H9 (cell line): ENCODE measurements at places on chromosomes 12 and 14. TPM values are rescaled to one million over a fixed set of nuclear protein-coding genes. Genes with fewer than 3 reads are reported as not detected.

Gene FGF23
- 0.13 and 0.24 TPM in 2 replicates for total RNA-seq

Gene PRR4
- 1.9 and 4.3 TPM in 2 replicates for total RNA-seq

Gene BMP4
- 12.2 and 13.6 TPM in 2 replicates for total RNA-seq

Gene EIF2S3B
- total RNA-seq, result 2.1 and 2.2 TPM in 2 replicates

DNA sequence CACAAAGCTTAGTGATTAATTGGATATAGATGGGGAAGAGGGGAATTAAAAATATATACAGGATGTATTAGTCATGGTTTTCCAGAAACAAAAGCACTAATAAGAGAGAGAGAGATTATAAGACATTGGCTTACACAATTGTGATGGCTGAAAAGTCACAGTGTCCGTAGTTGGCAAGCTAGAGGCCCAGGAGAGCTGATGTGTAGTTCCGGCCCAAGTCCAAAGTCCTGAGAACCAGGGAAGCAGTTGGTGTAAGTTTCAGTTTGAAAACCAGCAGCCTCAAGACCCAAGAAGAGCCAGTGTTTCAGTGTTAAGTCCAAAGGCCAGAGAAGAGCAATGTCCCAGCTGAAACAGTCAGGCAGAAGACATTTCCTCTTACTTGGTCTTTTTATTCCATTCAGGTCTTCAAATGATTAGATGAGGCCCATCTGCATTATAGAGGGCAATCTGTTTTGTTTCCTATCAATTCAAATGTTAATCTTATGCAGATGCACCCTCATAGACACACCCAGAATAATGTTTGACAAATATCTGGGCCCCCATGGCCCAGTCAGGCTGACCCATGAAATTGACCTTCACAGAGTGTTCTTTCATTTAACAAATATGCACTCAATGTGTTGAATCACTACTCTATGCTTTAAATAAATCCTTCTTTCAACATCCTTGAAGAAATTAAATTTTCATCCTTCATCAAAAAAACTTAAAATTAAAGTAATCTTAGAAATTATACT, 67.2 kb upstream of the DIO2 start:
- DNase-seq, result no peak

DNA sequence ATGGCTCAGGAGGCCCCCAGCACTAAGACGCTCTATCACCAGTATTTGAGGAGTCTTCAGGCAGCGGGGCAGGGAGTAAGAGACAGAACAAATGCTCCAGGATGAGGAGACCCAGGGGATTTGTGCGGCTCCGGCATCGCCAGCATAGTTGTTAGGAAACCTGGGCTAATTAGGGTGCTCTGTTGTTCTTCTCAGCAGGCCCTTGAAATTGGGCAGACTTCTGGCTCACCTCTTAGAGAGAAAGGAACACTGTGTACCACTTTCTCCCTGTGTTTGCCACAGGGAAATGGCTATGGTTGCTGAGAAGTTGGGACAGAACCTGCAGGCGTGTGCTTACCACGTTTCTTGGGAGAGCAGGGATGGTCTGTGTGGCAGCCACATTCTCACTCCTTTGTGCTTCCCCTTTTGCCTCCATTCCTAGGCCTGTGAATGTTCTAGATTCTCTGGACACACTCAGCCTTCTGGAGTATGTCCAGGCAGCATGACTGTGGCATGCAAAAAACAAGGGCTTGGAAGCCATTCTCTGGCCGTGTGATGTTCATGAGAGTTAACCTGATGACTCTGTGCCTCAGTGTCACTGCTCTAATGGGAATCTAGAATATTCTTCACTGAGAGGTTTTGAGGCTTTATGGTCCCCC, 109.0 kb downstream of the CHST11 start:
- DNase-seq, result no peak

DNA sequence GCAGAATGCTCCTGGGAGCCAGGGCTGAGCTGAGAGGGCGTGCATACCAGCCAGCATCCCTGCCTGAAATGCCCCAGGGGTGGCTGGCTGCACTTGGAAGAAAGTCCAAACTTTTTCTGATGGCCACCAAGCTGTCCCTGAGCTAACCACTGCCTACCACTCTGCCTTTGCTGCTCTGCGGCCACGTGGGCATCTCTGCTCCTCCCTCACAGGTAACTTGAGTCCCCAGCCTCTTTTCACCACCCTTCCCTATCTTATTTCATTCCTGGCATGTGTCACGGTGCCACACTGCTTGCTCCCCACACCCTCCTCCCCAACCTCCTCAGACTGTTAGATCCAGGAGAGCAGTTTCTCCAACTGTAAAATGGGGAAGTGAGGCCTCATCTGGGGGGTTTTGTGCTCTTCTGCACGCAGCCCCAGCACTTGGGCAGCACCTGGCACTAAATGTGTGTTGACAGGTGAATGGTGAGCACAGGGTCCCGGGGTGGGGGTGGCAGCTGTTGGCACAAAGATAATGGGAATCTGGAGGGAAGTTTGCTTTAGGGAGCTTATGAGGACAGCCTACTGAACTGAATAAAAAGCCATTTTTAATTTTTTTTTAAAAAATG, 113.0 kb downstream of the GLT1D1 start:
- no peak for DNase-seq

- DNase-seq, result no peak
These were observed 11.1 kb downstream of the VPS37B start for GRCh38 chr12:122884860-122885259.

DNA sequence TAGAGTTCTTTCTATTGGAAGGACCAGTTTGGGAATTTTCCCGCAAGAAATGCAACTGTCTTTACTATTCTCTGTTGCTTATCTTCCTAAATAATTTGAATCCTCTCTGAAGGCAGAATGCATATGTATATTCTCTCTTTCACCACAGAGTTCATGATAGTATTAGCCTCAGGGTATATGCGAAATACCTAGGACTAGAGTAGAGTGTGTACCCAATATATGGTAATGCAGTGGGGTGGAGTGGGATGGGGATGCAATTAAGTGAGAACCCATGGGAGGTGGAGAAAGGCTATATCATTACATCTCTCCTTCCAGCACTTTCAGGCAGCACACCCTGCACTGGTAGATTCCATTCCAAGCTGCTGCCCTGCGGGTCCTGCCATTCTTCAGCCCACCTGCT, 207.3 kb downstream of the ANO2 start:
- DNase-seq, result no peak

- no peak for DNase-seq
These were observed 21.8 kb upstream of the C14orf180 start for GRCh38 chr14:104557766-104558165.

DNA sequence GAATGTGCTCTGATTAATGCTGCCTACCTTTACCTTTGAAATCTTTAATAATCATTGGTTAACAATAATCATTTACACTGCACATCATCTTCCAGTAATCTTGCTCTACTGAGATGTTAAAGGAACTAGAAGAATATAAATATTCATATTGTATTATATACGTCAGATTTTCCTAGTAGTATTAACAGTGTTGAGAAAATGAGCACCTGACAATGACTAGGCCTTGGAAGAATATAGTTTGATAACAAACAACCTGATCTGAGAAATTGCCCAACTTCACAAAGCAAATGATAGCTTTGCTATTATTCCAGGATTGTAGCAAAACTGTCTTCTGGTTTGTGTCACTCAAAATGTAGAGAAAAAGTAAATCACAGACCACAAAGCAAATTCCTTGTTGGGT, 467.1 kb downstream of the NOVA1 start:
- DNase-seq, result no peak

DNA sequence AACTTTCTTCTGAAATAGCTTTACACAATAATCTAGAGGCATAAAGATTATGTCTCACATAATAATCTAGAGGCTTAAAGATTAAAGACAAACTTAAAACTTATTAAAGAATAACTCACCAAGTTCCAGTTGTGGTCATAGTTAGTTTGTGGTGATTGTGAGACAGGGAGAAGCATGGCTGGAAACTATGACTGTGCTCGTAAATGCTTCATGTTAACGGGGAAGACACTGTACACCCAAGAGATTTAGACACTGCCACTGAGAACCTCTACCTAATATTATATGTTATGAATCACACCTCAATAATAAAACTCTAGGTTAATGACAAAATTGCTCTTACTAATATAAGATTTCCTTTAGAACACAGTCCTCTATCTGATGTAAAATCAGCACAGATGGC, 541.6 kb downstream of the TMEM121 start:
- DNase-seq, result no peak

DNA sequence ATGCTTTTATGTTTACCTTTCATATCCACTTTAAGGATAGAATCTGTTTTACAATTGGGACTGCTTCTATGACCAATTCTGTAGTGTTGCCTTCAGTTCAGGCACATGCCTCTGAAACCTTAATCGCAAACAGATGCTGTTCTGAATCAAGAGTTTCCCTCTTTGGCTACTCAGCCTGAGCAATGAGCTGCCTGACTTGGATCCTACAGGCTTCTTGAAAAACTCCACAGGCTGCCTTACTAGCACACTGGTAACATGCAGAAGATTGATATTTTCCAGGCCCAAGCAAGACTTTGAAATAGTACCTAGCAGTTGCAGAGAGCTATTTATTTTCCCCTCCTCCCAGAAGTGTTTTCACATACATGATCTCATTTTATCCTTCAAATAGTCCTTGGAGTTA, 34.8 kb upstream of the PMCH start:
- no peak for DNase-seq

GRCh38 chr12:39327510-39327909, 115.4 kb downstream of the KIF21A start:
- no peak for DNase-seq

GRCh38 chr12:119249383-119250155, 70.8 kb downstream of the HSPB8 start:
- no peak for DNase-seq

GRCh38 chr12:28343713-28344112, 153.5 kb downstream of the CCDC91 start:
- DNase-seq, result no peak

DNA sequence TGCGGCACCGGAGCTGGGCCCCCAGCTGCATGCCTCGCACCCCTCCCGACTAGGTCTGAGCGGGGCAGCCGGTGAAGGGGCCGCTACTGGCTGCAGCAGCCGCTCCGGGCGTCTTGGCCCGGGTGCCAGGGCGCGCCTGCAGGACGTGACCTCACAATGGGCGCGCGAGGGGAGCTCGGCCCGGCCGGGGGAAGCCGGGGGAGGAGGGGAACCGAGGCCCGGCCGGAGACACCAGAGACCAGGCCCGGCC, 353 bp downstream of the BAG5 start:
- DNase-seq, result no peak

DNA sequence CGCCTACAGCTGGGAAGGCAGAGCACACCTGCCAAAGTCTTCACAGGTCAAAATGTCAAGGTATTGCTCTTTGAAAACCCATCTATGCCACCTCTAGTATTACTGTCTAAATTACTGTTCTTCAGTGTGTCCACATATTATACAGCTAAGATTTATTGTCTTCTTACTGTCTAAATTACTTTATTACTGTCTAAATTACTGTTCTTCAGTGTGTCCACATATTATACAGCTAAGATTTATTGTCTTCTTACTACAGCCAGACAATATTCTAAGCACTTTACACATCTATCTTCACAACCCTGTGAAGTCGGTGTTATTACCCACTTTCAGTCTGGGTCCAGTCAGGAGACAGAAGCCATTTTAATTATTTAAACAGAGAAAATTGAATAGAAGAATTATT, 173.9 kb downstream of the MYRFL start:
- DNase-seq, result no peak

DNA sequence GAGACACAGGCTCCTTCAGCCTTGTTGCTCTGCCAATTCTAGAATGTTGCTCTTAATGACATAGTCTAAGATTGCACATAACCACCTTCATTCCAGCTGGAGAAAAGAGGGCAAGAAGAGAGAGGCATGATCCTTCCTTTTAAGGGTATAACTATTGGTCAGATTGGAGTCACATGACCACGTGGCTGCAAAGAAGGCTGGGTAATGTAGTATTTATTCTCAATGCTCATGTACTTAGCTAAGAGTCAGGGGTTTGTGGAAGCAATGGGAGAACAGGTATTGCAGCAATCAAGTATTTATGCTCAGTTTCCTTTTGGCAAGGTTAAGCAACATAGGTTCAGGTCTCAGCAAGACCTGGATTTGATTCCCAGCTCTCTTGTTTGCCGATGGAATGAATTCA, 298.8 kb upstream of the TBX3 start:
- DNase-seq, result no peak

DNA sequence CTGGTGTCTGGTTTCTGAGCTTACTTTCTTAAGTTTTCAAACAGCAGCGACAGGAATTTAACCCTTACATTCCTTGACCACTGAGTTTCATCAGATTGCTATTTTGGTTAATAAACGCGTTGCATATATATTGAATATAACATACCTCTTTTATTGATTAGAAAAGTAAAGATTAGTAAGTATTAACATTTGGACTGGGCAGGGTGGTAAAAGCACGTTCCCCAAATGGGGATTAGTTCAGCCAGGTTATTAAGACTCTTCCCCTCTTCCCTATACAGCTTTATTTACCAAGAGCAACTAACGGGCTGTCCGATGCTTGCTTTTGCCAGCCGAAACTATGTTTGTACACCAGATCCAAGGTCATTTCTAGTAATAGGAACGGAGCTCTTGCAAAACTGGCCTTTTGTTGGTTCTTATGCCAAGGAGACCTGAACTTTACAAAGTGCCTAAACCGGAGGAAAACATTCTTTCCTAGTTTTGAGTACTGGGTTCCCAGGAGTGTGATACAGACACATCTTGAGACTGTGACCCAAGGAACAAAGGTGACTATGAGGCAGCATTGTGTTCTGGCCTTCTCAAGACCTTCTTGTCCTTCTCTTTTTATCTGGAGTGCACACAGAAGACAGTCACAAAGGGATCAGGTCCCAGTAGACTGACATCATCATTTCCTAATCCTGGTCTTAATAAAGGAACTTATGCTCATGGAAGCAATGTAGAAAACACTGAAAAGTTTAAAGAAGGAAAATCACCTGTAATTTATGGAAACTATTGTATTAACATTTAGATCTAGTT, 2.6 kb downstream of the GLRX5 start:
- DNase-seq, result no peak
